ENCODE measurements at places on chromosomes 5 and 9.

DNA sequence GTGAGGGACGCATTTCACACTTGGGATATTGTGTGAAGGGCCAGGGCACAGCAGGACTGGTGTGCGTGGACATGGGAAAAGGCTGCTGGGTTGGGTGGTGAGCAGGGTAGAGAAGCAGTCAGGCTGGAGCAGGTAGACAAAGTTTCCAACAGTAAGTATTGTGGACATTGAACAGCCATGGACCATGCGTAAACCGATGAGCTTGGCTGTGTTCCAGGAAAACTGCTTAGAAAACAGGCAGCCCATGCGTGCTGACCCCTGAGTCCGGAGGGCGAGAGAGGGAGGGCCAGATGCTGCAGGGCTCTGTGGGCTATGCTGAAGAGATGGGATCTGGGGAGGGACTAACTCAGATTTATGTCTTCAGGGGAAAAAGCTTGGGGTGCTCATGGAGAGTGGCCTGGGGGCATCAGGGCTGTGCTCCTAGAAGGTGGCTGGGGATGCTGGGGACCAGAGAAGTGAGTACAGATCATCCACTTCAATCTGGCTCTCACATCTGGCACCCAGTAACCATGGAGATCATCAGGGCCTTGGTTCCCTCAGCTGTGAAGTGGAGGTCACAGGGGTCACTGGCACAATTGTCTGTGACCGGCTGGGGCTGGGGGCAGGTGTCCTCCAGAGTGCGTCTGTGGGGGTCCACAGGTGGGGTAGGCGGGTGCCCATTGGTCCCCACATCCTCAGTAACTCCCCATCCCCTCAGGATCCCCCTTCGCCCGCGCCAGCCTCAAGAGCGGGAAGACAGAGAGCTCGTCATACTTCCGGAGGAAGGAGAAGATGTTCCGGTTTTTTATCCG lies 93.3 kb downstream of the CACNA1B start:
- no peak for DNase-seq

- DNase-seq = no peak
Measured at GRCh38 chr5:110258460-110259216, 467.8 kb downstream of the TMEM232 start.

GRCh38 chr9:21591221-21592062 lies 109.3 kb upstream of the IFNE start:
- no peak for DNase-seq

GRCh38 chr5:139717221-139717620 lies 69.1 kb downstream of the CXXC5 start:
- no peak for DNase-seq

DNA sequence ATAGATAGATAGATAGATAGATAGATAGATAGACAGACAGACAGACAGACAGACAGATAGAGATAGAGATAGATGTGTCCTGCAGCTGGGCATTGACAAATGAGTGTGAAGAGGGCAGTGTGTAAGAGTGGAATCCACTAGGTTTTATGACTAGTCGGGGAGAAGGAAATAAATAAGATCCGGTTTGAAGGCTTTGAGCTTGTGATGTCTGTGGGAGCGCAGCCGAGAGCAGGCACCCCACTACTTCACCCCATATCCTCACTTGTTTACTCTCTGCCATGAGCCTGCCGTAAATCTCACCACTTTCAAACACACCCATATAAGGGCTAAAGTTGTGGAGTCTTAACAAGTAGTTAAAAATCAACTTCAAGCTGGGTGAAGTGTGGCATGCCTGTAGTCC lies 1.4 kb upstream of the SUSD1 start:
- DNase-seq = no peak

DNA sequence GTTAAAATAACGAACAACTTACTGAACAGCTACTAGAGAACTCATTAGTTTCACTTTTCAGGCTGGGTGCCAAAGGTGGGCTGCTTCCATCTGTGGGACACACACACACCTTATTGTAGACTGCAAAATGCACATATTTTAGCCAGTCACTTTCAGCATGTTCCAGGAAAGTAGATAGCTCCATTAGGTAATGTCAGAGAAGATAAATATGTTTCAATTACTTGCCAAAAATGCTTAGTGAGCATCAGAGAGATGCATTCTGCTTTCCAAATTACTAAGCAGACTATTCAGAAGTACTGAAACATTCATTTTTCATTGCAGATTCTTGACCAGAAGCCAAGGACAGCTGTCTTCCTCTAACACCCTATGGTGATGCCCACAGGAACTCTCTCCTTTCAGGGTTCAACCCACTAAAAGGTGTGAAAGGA lies 56.2 kb upstream of the APC start:
- DNase-seq = no peak

All from NCI-H526 (cell line).